ENCODE measurements at places on chromosomes 2 and 18.

- H3K27me3 ChIP-seq: no peaks in the 10 kb centered on the region
- peaks cover 33% of the 10 kb centered on the region for H3K4me1 ChIP-seq
- peak overlapping the region; percentile 77 for H3K27ac ChIP-seq
- no peak overlapping the region for H3K4me3 ChIP-seq
- DNase-seq: no peak
- H3K36me3 ChIP-seq: no peaks in the 10 kb centered on the region
Measured at GRCh38 chr2:159091976-159092375, 123.5 kb downstream of the TANC1 start.

DNA sequence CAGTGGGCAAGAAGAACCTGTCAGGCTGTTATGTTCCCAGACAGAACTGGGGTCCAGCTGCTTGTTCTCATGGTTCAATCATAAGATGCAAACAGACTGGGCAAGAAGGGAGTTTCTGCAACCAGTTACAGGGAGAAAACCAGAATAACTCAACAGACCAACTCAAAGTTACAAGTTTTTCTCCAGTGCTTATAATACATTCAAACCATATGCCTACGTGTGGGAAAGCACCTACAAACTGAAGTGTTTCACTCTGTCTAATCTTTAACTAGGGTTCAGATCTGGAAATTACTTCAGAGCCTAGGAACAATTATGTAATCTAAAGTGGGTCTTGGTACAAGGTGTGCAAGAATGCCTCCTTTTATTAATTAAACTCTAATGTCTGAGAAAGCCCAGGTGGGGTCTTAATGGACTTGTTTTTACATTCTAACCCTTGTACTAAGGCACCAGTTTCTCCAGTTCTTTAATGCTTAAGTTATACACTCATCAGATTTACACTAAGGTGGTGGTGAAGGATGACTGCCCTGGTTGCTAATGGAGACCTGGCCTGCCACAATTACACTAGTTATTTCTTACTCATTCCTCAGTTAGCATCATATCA is 951.9 kb downstream of the TSN start:
- H3K27ac ChIP-seq: no peak overlapping the region
- H3K36me3 ChIP-seq: no peaks in the 10 kb centered on the region

- H3K36me3 ChIP-seq: no peaks in the 10 kb centered on the region
- H3K27ac ChIP-seq: no peak overlapping the region
Measured at GRCh38 chr2:146666340-146666739, 1178.5 kb upstream of the ACVR2A start.

DNA sequence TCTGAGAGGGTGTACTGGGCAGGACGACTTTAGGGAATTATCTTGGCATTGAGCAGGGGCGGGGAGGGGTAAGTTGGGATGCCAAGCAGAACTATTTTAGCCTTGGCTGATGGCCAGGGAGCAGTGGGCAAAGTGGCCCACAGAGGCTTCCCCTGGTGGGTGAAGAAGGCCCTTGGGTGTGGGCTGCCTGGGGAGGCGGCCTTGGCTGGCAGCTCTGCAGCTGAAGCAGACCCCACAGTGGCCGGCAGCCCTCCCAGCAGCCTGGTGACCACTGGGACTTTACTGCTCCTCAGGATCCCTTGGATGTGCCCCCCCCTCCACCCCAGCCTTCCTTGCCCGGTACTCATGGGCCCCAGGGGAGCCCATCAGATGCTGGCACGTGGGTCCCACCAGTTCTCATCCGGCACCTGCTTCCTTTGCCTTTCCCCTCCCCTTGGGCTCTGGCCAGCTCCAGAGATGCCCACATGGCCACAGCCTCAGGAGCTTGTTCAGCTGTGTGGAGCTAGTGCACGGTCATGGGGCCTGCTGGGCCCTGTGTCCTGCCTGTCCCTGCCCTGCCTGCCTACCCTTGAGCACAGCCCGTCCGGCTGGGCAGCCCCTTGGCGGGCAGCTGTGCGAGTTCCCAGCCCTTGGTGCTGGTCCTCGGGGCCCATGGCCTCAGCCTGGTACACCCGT is 122.1 kb upstream of the HS6ST1 start:
- peaks cover 10% of the 10 kb centered on the region for H3K4me1 ChIP-seq
- no peak overlapping the region for H3K27ac ChIP-seq
- H3K27me3 ChIP-seq: no peaks in the 10 kb centered on the region
- DNase-seq: peak; percentile 28
- H3K4me3 ChIP-seq: no peak overlapping the region

DNA sequence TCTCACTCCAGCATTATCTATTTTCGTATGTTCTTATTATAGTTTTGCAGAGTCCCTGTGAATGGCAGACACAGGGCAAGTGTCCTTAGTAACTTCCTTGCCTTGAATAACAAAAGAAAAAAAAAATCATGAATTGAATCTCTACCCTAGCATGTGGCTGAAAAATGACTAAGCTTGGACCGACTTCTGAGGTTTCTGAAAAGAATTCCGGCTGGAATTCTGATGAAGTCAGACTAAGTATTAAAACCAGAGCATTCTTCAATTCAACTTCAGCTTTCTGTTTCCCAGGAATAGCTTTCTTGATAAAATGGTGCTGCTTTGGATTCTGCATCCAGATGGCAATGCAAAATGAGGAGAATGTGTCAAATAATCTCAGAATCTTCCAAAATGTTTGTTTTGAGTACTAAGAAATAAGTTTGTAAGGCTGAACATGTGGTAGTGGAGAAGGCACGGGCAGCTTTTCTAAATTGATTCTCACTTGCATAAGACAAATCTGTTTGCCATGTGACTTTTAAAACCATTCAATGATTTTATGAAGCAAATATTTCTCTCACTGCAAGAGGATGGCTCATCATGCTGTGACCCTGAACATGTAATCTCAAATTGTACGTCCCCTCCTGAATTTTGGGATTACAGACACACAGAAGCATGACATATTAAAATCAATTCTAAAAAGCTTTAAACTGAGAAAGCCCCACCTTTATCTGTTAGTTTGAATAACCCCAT is 1462.8 kb upstream of the LRRTM1 start:
- no peaks in the 10 kb centered on the region for H3K4me1 ChIP-seq
- H3K27ac ChIP-seq: no peak overlapping the region
- H3K36me3 ChIP-seq: no peaks in the 10 kb centered on the region
- DNase-seq: no peak
- H3K27me3 ChIP-seq: no peaks in the 10 kb centered on the region

DNA sequence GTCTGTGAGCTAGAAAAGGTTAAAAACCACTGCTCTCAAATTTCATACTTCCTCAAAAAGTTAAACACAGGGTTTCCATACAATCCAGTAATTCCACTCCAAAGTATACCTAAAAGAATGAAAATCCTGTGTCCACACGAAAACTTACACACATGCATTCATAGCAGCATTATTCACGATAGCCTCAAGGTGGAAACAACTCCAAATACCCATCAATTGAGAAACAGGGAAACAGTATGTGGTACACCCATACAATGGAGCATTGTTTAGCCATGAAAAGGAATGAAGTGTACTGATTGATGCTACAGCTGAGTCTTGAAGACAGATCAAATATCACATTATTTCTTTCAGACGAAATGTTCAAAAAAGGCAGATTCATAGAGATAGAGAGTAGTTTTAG is 36.7 kb downstream of the UXS1 start:
- no peak for DNase-seq
- H3K4me1 ChIP-seq: peaks cover 5% of the 10 kb centered on the region

GRCh38 chr2:173407646-173408045 is 53.0 kb downstream of the CDCA7 start:
- H3K4me1 ChIP-seq: no peaks in the 10 kb centered on the region
- H3K27me3 ChIP-seq: peaks cover 35% of the 10 kb centered on the region
- H3K4me3 ChIP-seq: no peak overlapping the region
- no peak overlapping the region for H3K27ac ChIP-seq

- H3K4me3 ChIP-seq: no peak overlapping the region
- H3K36me3 ChIP-seq: no peaks in the 10 kb centered on the region
- no peak for DNase-seq
- H3K27ac ChIP-seq: peak overlapping the region; percentile 10
- no peaks in the 10 kb centered on the region for H3K27me3 ChIP-seq
- H3K4me1 ChIP-seq: peaks cover 19% of the 10 kb centered on the region
Measured at GRCh38 chr2:164812378-164812777, 29.2 kb downstream of the COBLL1 start.

DNA sequence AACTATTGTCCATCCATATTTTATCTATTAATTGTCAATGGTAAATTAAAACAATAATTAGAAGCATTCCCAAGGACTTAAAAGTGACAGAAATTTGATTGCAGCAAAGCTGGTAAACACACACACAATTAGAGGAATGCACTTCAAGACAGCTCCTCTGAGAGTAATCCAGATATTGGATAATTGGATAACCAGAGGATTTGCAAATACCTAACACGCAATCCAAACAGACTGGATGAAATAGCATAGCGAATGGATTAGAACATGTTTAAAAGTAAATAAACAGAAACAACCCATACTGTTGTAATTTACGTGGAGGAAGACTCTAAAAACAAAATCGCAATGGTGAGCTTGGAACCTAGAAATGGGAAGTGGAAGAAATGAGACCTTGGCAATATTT is 239.8 kb downstream of the METTL4 start:
- H3K4me3 ChIP-seq: no peak overlapping the region
- H3K36me3 ChIP-seq: no peaks in the 10 kb centered on the region
- peaks cover 10% of the 10 kb centered on the region for H3K27me3 ChIP-seq
- no peak for DNase-seq
- H3K4me1 ChIP-seq: no peaks in the 10 kb centered on the region
- no peak overlapping the region for H3K27ac ChIP-seq

DNA sequence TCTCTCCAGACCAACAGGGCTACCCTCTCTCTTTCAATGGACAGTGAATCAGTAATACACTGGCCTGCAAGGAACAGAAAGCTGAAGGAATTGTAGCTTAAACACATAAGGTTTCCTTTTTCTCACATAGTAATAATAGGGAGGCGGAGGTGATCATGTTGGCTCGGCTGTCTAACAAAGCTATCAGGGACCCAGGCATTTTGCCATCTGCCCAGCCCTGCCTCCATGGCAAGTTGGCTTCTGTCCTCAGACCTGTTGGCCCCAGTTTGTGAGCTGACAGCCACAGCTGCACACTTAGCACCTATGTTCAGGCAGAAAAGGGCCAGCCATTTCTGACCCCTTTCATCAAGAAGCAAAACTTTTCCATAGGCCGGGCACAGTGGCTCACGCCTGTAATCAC is 2.0 kb upstream of the CHRNG start:
- no peak overlapping the region for H3K4me3 ChIP-seq
- no peak overlapping the region for H3K27ac ChIP-seq
- H3K36me3 ChIP-seq: no peaks in the 10 kb centered on the region
- H3K27me3 ChIP-seq: no peaks in the 10 kb centered on the region
- no peaks in the 10 kb centered on the region for H3K4me1 ChIP-seq
- DNase-seq: no peak

GRCh38 chr2:38075507-38076151 is at the start of gene CYP1B1:
Gene CYP1B1 (minus strand): TSS chr2:38076151. CDS start chr2:38075388, 763 bp downstream.
- H3K36me3 ChIP-seq: no peaks in the 10 kb centered on the region
- H3K27ac ChIP-seq: peak within 1 kb of the TSS; percentile 93
- no peak for DNase-seq
- peak within 1 kb of the TSS; percentile 52 for H3K4me3 ChIP-seq
- peaks cover 4% of the 10 kb centered on the region for H3K4me1 ChIP-seq
- peaks cover 4% of the 10 kb centered on the region for H3K27me3 ChIP-seq

- no peaks in the 10 kb centered on the region for H3K4me1 ChIP-seq
- H3K27me3 ChIP-seq: no peaks in the 10 kb centered on the region
- H3K27ac ChIP-seq: no peak overlapping the region
Measured at GRCh38 chr2:207754498-207755383, 15.0 kb downstream of the FZD5 start.

DNA sequence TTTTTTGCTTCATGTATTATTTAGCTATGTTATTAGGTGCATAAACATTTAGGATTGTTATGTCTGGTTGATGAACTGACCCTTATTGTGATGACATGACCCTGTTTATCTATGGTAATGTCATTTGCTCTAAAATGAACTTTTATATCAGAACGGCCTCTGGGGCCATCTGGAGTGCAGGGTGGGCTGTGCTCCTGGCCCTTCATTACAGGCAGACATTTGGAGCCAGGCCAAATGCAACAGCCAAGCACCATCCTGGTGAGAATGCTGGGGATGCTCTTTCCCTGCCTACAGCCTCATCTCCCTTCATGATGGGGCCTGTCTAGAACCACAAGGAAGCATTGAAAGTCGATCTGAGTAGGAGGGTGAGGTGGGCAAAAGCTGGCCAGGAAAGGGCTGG is 38.0 kb downstream of the HJURP start:
- H3K4me3 ChIP-seq: no peak overlapping the region
- no peaks in the 10 kb centered on the region for H3K36me3 ChIP-seq
- H3K4me1 ChIP-seq: no peaks in the 10 kb centered on the region
- H3K27ac ChIP-seq: no peak overlapping the region

GRCh38 chr2:163751696-163752095 is 15.9 kb upstream of the FIGN start:
- no peak overlapping the region for H3K4me3 ChIP-seq
- no peak for DNase-seq
- H3K4me1 ChIP-seq: no peaks in the 10 kb centered on the region
- H3K27ac ChIP-seq: no peak overlapping the region
- H3K36me3 ChIP-seq: no peaks in the 10 kb centered on the region

GRCh38 chr2:226118471-226119429 is 680.9 kb downstream of the IRS1 start:
- H3K27me3 ChIP-seq: no peaks in the 10 kb centered on the region
- H3K4me3 ChIP-seq: peak overlapping the region; percentile 20
- DNase-seq: peak; percentile 84
- peak overlapping the region; percentile 77 for H3K27ac ChIP-seq
- peaks cover 8% of the 10 kb centered on the region for H3K4me1 ChIP-seq
- no peaks in the 10 kb centered on the region for H3K36me3 ChIP-seq

GRCh38 chr18:13221869-13222855 is 3.6 kb downstream of the LDLRAD4 start:
- H3K27ac ChIP-seq: peak overlapping the region; percentile 54
- H3K27me3 ChIP-seq: peaks cover 34% of the 10 kb centered on the region
- H3K36me3 ChIP-seq: no peaks in the 10 kb centered on the region
- H3K4me3 ChIP-seq: no peak overlapping the region
- peak; percentile 84 for DNase-seq

DNA sequence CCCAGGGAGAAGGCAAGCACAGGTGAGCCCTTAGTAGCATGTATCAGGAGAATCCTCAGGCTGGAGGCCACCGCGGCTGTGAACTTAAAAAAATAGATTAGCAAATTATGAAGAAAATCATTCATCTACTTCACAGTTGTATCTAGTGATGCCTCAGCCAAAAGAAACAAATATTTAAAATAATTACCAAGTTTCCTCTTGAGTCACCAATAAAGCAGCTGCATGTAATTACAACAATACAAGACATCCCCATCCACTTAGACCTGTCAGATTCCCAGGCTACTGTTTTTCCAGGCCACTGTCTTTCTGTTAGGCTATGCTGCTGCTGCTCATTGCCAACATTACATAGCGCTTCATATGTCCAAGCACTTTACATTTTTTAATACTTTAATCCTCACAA is 54.6 kb upstream of the PHLPP1 start:
- DNase-seq: no peak
- H3K27me3 ChIP-seq: no peaks in the 10 kb centered on the region
- H3K4me1 ChIP-seq: no peaks in the 10 kb centered on the region
- no peaks in the 10 kb centered on the region for H3K36me3 ChIP-seq
- H3K4me3 ChIP-seq: no peak overlapping the region
- H3K27ac ChIP-seq: no peak overlapping the region
